Stimulated activated CD4-positive, alpha-beta T cell treated with anti-CD3 and anti-CD28 coated beads, Interleukin-2, amount 100 ng/mL, for 48 hours (primary cell): ENCODE measurements at places on chromosomes 11 and 22.

DNA sequence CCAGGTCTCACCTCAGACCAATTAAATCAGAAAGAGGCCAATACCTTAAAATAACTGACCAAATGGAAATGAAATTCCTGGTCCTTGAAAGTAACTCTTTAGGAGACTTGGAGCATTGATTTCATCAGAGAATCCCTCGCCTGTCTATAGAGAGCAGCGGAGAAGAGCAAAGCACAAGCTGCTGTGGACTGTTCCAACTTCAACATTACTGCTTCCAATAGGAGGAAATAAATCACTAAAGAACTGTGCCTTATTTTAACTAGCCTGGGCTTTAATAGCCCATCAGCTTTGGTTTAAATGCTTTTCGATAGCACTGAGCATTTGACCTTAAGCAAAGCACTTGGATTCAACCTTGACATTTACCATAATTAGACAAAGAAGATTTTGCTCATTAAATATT is 32.0 kb upstream of the FJX1 start:
- DNase-seq = no peak

- DNase-seq = no peak
Observed at GRCh38 chr22:50063589-50064393, 5.7 kb upstream of the TTLL8 start.

- DNase-seq = no peak
Observed at GRCh38 chr22:30559889-30560288, 13.3 kb upstream of the SEC14L6 start.

GRCh38 chr11:60193687-60194433 is 11.0 kb upstream of the MS4A6A start:
- DNase-seq = peak; percentile 74

DNA sequence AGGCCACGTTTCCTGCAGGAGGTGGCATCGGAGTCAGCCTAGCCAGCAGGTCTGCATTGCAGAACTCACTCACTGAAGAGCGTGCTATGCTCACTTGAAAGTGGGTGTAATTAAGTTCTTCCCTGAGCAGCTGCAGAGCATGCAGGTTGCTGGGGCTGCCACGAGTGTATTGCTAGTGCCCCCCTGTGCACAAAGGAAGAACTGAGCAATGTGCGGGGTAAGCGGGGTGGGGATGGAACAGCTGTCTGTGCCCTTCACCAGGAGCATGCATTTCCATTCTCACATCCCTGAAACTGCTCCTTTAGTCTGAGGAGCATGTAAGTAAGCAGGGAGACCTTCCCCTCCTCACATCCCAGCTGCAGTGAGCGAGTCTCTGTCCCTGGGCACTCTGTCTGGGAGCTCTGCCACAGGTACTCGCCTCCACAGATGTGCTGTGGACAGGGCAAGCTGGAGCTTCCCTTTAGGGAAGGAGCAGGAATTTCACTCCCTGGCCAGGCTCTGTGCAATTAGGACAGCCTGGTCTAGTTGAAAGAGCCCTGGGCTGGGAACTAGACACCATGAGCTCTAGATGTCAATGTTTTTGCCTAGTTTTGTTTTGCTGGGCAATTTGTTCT is 1031.8 kb downstream of the NTM start:
- no peak for DNase-seq

DNA sequence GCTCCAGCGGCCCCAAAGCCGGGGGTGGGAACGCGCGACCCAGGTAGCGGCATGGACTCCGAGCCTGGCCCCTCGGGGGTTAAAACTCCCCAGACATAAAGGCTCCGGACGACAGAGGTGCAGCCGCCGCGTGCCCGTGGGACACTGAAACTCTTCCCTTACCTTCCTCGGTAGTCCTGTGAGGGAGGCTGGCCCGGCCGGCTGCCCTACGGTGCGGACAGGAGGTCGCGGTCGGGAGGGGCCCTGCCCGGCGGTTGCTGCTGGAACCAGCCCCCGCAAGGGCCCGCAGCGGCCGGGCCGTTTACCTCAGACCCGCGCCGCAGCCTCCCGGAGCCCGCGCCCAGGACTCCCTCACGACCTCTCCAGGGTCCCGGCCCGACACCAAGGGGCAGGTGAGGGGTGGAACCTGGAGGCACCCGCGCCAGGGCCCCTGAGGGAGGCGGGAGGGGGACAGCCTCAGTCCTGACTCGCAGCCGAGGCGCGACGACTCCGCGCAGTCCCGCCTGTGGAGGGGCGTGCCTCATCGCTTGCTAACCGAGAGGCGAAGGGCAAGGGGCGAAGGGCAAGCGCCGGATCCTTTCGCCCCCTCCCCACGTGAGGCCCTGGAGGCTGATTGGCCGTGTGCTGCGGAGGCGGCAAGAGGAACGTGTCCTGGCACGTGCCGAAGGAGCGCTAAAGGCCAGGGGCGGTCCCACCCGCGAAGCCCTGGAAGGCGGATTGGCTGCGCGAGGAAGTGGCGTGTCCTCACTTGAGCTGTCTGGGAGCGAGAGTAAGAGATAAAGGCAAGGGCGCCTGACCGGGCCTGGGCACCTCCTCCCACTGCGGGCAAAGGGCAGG is at the start of gene UPB1:
UPB1 (plus strand) TSS at position 805 of the 837 bp plus-strand sequence. CDS start 72 bp downstream, outside the sequence.
- no peak for DNase-seq

DNA sequence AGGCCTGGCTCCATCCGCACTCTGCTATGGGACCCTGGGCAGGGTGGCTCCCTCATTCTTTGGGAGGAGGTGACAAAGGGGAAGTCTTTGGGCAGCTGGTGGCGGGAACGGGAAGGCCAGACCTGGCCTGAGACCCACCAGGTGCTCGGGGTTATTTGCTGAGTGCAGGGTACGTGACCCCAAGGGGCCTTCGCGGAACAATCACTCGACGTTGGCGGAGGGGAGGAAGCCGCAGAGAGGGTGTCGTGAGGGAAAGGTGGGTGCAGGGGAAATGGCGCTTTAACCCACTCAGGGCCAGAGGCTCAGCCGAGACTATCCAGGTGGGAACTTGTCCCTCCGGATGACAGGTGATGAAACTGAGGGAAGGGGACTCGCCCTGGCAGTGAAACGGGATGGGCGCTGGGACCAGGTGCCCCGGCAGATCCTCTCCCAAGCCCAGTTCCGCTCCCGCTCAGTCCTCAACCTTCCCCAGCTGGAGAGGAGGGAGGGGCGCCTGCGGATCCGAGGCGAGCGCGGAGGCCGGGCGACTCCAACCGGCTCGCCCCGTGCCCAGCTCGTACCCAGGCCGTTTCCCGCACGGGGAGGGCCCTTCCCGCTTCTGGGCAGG is 911 bp downstream of the A4GALT start:
- DNase-seq = no peak

GRCh38 chr11:2217211-2218030 is 45.8 kb upstream of the TH start:
- no peak for DNase-seq

DNA sequence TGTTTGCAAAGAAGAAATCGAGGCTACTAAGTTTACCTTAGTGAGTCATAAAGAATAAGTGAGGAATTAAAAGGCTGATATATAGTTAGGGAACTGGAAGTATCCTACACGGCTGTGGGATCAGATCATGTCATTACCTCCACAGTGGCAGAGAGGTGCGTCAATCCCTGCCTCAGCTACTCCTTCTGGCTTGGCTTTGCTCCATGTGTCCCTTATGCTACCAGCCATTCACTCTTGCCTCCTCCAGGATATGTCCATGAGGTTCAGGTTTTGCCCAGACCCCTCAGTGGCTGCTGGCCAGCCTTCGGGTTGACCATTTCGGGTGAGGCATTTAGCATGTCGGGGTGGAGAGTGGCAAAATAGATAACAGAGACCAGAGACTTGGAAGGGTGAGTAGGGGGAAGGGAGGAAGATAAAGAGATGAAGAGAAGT is 153.4 kb downstream of the LDLRAD3 start:
- no peak for DNase-seq
